Stimulated activated CD8-positive, alpha-beta memory T cell treated with anti-CD3 and anti-CD28 coated beads, Interleukin-4, amount 100 ng/mL, for 1 hour (primary cell): ENCODE measurements at places on chromosomes 1 and 21.
A peak's percentile ranks its signal among the peaks of the same experiment; 100 is the strongest.

DNA sequence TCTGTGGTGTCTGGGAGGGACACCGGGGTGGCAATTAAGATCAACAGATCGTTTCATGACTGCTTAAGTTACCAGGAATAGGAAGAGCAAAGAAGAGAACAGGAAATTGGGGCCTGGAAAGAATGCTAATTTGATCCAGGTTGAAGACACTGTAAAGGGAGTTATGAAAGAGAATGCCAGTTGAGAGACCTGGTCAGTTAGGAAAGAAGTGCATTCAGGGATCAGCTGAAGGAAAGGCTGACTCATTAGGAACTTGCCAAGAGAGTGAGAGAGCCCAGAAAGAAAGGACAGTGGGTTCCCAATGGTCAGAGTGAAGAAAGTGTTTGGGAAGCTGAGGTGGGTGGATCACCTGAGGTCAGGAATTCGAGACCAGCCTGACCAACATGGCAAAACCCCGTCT, 119.6 kb downstream of the UBE2U start:
- DNase-seq = no peak

DNA sequence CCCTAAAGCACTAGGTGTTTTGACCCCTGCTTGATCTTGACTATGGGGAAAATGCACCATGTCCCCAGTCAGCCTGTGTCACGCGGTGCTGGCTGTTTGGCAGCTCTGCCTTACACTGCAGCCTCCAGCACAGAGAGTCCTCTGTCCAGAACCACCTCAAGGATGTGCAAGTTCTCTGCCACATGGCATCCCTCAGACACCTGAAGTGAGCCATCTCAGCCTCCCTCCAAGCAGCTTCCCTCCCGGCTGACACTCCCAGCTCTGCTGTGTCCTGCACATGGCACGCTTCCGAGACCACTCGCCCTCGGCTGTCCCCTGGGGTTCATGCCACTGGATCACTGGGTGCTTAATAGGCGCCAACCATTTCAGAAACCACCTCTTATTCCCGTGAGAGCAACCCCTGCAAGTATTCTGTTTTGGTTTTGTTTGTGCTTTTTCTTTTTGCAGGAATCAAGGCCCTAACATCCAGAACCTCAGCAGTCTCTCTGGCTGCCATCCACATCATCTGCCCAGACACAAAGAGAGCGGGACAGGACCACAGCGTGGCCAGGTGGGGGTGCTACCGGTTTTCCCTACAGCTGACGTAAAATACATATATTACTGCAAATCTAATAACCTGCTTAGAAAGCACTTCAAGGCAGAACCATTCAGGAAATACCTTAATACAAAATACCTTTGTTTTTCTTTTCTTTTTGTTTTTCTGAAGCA, 45.7 kb downstream of the CAPZB start:
- no peak for DNase-seq

- no peak for DNase-seq
Observed at GRCh38 chr1:245019910-245020486, 134.8 kb upstream of the KIF26B start.

GRCh38 chr1:154975409-154976059, 1.1 kb downstream of the CKS1B start:
- DNase-seq = no peak

DNA sequence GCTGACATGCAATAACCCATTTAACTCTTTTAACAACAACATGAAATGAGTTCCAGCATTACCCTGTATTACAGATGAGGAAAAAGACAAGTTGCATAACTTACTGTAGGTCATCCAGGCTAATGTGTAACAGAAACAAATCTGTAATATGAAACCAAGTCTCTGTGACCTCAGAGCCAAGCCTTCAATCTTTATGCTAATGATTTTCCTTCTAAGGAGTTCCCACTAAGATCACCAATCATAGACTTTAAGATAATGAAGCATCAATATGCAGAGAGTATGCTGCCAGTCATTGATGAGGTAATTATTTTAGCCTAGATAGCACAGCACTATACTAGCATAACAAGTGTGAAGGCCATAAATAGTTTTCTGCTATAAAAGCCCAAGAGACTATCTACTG, 35.6 kb upstream of the RNPC3 start:
- no peak for DNase-seq

DNA sequence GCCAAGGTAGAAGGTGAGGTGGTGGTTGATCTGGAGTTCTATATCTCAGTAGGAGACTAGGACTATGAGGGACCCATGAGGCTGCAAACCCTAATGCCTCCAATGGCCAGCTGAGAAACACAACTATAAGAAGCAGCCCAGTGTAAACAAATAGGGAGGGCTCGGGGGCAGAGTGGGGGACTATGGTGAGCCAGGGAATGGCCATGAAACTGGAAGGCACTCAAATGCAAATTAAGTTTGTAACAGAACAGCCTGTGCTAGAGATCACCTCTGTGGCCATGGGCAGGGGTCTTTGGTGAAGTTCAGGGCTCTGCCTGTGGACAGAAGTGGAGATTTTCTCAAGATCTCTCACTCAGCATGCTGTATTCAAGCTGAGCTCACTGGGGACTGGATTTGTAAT, 187.1 kb downstream of the GRIK3 start:
- no peak for DNase-seq

GRCh38 chr1:88541596-88541995, 142.5 kb upstream of the PKN2 start:
- no peak for DNase-seq

DNA sequence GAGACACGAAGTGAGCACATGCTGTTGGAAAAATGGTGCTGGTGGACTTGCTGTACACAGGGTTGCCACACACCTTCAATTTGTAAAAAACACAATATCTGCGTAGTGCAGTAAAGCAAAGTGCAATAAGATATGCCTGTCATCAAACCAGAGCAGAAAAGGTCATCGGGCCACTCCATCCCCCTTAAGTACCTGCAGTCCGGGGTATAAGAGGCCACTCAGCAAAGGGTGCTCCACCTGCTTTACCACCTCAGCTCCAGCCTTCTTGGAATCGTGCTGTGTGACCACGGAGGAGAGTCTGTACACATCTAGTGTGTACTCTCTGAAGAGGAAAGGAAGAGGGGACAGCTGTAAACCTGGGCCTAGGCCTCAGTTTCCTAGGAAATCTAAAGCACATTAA, 10.9 kb downstream of the YARS1 start:
- no peak for DNase-seq

GRCh38 chr21:32043458-32043857, 170.6 kb downstream of the HUNK start:
- no peak for DNase-seq

DNA sequence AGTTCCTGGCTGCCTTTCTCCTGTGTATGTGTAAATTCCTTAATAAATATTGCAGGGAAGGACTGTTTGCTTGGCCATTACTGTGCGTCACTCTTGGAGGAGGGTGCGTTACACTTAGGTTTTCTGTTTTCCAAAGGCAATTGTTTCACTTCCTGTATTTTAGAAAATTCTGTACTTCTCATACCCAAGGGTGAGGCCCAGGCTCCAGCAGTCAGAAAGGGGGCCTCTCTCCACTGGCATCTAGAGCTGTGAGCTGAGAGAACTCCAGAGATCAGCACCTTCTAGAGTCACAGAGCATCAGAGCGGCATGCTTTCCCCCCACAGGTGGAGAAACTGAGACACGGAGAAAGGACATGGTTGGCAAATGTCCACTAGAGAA, 27.0 kb upstream of the ZFP69B start:
- no peak for DNase-seq

GRCh38 chr1:31422505-31423319, 9.7 kb downstream of the SERINC2 start:
- DNase-seq = peak; percentile 36
